ENCODE measurements at places on chromosomes 6 and 20.

DNA sequence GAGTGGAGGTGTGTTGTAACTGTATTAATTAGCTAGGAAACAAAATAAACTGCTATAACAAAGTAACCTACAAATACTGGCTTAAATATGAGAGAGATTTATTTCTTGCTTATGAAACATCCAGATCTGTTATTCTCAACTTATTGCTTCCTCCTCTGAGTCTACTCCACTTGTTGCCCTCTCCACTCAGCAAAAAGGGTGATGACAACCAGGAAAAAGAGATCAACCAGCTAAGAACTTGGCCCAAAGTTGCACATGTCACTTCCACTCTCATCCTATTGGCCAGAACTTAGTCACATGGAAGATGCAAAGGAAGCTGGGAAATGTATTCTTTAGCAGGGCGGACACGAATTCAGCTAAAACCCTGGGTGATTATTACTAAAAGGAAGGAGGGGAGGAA, 5.2 kb upstream of the TP53RK start:
- no peak for DNase-seq

DNA sequence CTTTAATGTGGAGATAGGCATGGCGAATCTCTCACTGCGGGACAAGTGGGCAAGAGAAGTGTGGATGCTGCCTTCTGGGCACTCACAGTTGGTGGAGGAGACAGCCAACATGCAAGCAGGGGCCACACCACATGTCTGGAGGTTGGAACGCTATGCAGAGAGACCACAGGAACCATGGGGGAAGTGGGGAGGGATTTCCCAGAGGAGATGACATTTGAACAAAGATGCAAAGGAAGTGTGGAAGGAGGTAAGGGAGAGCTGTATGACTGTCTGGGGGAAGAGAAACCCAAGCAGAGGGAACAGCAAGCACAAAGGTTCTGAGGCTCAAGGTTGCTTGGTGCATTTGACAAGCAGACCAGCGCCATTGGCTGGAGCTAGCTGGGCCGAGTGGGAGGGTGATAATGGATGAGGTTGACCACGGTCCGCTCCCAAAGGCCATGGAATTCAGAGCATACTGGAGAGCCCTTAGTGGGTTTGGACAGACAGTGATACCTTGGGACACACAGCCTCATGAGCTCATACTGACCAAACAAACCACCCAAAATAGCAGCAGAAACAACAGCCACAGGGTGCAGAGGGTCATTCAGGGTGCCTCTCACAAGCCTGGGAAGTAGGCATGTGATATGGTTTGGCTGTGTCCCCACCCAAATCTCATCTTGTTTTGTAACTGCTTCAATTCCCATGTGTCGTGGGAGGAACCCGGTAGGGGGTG, 7.6 kb upstream of the FAM110A start:
- DNase-seq, result peak; percentile 40

GRCh38 chr6:117504478-117505144, 22.1 kb downstream of the DCBLD1 start:
- no peak for DNase-seq

GRCh38 chr20:41393705-41394066, 27.1 kb upstream of the EMILIN3 start:
- no peak for DNase-seq

GRCh38 chr6:25659633-25660368, 7.8 kb downstream of the SCGN start:
- DNase-seq, result no peak

- no peak for DNase-seq
Observed at GRCh38 chr6:109493865-109494264, 10.8 kb upstream of the ZBTB24 start.

GRCh38 chr6:136795386-136795785, 3.1 kb upstream of the MAP3K5 start:
- no peak for DNase-seq

GRCh38 chr20:32468313-32468640, 110.1 kb downstream of the ASXL1 start:
- DNase-seq, result no peak
